Activated CD4-positive, alpha-beta T cell treated with anti-CD3 and anti-CD28 coated beads, Interleukin-2, amount 50 U/mL, for 48 hours (primary cell): ENCODE measurements at places on chromosomes 4 and X.
A peak's percentile ranks its signal among the peaks of the same experiment; 100 is the strongest.

DNA sequence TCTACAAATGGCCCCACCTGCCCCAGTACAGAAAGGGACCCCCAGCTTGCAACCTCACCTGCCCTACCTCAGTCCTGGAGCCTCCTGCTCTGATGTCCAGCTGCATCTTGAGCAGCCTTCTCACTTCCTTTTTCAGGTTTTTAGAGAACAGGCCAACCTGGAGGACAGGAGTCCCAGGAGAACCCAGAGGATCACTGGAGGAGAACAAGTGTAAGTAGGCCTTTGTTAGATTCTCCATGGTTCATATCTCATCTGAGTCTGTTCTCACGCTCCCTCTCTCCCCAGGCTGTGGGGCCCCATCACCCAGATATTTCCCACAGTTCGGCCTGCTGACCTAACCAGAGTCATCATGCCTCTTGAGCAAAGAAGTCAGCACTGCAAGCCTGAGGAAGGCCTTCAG lies 3.6 kb downstream of the MAGEA11 start:
- DNase-seq: no peak

DNA sequence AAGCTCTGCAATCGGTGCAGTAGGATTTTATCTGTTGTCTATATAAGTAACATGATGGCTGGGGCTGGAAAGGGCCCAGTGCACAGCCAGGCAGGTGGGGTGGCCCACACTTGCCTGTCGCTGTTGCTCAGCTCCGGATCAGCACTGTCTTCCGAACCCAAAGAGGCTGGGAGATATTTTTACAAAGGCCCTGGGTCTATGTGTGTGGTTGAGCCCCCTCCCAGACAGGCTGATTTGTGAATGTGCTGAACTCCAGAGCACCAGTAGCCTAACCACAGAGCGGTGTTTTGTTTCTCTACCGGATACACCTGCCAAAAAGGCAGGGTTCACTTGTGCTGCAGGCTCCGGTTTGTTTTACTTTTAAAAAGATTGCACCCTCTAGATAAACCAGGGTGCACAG lies 33.5 kb upstream of the CHRNA9 start:
- no peak for DNase-seq

GRCh38 chr4:185728893-185729292 lies 83.1 kb downstream of the SORBS2 start:
- DNase-seq: no peak

DNA sequence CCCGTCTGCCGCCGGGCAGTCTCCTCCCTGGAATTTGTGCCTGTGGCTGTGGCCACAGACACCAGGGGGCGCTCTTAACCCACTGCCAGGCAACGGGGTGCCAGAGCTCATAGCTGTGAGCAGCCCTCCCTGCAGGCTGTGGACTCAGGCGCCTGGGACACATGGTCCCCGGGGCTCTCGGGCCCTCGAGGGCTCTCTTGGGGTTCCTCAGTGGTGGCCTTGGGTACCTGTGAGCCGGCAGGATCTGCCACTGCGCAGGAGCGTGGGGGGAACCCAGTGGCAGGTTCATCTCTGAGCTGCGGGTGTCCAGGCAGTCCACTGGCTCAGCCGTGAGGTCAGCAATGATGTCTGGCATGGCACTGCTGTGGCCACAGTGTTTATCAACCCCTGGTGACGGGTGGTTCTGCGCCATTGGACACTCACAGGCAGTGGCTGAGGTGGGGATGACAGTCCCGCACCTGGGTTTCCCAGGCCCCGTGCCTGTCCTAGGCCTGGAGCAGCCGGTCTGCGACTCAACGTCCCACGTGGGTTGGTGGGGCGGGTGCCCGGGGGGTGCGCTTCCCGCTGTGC lies 37.2 kb downstream of the PCGF3 start:
- DNase-seq: peak; percentile 85

GRCh38 chr4:5361968-5362367 lies 310.7 kb downstream of the STK32B start:
- DNase-seq: no peak

DNA sequence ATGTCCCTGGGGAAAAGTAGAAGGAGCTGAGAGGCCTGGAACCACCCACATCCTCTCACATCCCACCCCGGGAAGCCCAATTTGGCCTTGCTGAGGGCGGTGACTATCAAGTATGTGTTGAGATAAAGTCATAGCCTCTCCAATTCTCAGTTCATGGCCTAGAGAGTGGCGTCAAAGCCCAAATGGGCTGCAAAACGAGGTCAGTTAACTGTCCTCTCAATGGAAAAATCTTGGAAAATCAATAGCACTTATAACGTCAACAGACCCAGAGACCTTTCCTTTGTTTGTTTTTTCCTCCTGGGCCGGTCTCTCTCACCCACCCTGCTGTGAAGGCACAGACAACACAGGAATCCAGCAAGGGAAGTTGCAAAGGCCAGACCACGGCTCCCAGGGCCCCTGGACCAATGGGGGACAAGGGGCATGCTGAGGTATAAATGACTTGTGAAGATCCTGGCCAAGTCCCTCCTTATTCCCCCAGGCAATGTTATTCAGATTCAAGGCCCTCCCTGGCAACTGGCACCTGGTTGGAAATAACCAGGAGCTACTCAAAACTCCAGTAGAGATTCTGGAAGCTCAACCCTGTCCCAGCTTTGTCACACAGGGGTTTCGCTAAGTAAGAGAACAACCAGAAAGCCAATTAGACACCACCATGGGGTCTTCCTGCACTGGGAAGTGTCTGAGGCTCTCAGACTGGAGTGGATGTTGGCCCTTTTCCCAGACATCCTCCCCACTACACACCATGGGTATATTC lies 38.6 kb downstream of the TSC22D3 start:
- DNase-seq: no peak

DNA sequence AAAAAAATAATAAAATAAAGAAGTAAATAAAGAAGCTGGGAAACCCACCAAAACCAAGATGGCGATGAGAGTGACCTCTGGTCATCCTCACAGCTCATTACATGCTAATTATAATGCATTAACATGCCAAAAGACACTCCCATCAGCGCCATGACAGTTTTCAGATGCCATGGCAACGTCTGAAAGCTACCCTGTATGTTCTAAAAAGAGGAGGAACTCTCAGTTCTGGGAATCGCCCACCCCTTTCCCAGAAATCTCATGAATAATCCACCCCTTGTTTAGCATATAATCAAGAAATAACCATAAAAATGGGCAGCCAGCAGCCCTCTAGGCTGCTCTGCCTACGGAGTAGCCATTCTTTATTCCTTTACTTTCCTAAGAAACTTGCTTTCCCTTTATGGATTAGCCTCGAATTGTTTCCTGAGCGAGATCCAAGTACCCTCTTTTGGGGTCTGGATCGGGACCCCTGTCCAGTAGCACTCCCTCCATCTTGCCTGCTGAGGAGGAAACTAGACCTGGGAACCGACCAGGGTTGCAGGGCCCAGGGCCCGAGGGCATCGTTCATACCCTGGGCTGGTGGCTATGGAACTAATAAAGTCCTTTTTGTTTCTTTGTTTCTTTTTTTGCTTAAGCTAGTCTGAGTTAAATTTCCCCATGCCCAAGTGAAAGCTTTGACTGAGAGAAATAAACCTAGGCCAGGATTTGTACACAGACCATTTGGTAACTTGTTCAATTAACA lies 30.9 kb downstream of the HTT-AS start:
- no peak for DNase-seq

DNA sequence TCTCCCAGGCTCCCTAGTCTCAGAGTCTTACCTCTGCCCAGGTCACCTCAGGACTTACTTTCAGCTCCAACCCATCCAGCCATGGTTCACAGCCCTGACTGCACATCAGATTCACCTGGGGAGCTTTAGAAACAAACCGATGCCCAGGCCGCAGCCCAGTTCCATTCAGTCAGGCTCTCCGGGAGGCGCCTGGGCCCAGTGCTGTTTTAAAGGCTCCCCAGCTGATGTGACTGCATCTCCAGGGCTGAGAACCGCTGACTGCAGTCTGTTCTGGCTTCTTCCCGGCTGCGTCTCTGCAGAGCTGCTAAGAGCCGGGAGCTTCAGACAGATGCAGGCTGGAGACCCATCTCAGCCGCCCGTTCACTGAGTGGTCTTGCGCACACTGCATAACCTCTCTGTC lies 44.4 kb upstream of the LGI2 start:
- DNase-seq: no peak

DNA sequence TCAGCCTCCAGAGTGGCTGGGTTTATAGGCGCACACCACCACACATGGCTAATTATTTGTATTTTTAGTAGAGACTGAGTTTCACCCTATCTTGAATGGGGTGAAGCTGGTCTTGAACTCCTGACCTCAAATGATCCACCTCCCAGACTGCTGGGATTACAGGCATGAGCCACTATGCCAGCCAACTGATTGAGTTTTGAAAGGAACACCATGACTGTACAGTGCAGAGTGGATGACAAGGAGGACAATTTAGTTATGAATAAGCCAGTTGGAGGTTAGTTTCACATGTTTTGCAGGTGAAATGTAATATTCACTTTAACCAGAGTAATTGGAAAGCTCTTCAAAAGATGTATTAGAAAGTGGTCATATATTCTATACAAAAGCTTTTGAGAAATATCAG lies 60.8 kb downstream of the PCDH18 start:
- DNase-seq: no peak

DNA sequence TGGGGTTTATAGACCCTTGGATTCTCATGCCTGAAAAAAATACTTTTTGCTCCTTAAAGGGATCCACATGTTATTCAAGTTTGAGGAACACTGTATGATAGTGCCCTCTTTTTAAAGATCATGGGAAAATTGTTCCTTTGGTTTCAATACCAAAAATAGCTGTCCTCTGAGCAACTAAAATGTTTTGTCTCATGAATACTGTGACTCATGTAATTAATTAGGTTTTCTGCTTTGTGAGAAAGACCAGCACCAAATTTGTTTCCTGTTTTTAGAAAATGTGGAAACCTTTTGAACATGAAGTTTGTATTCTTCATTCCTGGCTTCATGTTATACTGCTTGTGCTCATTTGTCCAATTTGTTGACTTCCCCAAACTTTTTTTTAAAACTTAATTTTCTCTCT lies 127.6 kb upstream of the SH3RF1 start:
- DNase-seq: no peak

- no peak for DNase-seq
Measured at GRCh38 chr4:21205821-21206531, 505.7 kb downstream of the PACRGL start.

DNA sequence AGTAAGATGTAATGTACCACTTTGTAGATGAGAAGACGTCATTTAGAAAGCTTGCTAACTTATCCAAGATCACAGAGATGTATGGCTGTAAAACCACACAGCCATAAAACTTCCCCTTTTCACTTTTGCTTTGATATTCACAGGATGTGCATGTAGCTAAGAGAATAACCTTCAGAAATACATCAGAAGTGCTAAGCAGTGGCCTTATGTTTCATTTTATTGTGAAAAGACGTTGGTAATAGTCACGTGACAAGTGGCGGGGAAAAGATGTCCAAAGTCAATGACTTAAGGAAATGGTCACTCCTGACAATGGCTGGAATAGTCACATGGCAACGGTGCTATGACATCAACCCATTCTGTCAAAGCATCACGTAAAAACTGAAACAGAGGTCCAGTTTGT lies 12.9 kb upstream of the WDR17 start:
- DNase-seq: no peak

DNA sequence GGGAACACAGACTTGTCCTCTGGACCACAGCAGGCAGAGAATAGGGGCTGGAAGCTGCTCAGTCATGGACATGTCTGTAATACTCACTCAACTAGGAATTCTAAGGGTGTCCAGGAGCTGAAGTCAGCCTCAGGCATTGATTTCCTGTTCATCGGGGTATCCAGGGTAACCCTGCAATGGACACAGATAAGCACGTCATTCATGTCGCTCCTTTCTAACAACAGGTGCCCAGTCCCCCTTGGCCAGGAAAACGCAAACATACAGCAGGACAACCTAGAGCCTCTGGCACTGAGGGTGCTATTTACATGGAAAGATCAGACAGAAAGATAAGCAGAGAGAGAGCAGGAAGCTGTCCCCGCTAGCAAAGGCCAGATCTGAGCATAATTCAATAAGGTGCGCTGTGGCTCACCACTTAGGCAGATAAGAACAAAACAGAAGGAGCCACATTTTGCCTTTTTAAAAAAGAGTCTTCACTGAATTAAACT lies 21.3 kb downstream of the QDPR start:
- no peak for DNase-seq

DNA sequence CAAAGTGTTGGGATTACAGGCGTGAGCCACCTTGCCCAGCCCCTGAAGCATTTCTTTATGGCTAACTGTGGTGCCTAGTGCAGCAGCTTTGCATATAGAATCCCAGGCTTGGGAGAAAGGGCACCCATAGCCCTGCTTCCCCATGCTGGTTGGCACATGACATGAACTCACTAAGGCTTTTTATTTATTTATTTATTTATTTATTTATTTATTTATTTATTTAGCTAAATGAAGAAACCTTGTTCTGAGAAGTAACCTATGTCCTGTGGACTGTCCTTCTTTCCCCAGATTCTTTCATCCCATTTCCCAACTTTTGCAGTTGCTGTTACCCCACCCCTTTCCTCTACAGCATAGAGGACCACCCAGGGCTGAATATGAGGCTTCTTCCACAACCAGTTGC lies 1.9 kb upstream of the GJB1 start:
- no peak for DNase-seq

- no peak for DNase-seq
Measured at GRCh38 chrX:34927866-34928265, 14.7 kb upstream of the FAM47B start.

GRCh38 chr4:69831646-69832325 lies 28.2 kb downstream of the SULT1E1 start:
- no peak for DNase-seq

DNA sequence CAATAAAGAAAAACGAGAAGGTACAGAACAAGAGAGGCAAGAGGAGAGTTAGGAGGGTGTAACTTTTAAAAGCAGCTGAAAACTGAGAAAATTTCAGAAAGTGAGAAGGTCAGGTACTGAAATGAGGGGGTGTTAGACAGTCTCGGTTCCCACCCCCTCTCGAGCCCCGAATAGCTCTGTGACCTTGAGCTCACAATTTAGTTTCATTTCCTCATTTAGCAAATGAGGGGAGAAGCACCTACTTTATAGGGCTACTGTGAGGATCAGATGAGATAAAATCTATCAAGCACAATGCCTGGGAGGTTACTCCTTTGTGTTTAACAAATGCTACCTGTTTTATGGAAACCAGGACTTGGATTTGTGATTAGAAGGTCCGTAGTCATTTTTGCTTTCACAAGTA lies 4.9 kb downstream of the UGT8 start:
- DNase-seq: no peak

GRCh38 chr4:165760182-165760581 lies 112.9 kb upstream of the TLL1 start:
- no peak for DNase-seq
